Stimulated activated CD8-positive, alpha-beta memory T cell treated with anti-CD3 and anti-CD28 coated beads, Interleukin-7, amount 100 ng/mL, for 4 hours (primary cell): ENCODE measurements at places on chromosomes 13 and 19.

DNA sequence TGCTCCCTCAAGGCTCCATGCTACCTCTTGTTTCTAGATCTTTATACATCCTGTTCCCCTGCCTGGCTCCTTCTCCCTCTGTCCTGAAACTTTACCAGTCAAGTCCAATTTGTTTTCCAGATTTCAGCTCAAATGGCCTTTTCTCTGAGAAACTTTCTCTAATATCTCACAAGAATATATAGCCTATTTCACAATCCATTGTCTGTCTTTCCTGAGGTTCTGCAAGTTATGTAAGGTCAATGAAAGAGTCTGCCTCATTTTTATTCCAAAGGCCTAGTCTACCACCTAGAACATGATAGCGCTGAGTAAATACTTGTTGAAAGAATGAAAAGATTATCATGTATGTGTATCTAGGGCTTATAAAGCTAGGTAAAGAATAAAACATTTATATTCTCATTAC is 348.8 kb downstream of the SPRY2 start:
- no peak for DNase-seq

GRCh38 chr13:75194717-75195462 is 287.1 kb downstream of the TBC1D4 start:
- DNase-seq = no peak

DNA sequence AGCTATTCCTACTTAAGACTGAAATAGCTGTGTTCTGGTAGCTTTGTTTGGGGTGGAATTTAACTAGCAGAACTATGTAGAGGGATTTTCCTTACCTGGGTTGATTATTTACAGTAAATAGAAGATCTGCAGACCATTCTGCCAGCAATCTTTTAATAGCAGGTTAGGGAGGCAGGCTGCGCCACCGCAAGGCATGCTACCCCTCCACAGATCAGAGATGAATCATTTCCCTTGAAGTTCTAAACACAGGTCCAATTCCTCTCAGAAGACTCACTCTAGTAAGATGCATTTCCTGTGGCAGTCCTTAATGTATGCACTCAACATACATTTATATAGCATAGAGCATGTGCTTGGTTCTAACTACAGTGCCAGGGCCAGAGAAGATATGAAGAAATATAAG is 109.0 kb downstream of the TNFRSF19 start:
- DNase-seq = no peak

- no peak for DNase-seq
Measured at GRCh38 chr13:71251292-71251951, 615.6 kb downstream of the DACH1 start.

- peak; percentile 41 for DNase-seq
Measured at GRCh38 chr19:19554074-19555023, 16.3 kb downstream of the CILP2 start.

DNA sequence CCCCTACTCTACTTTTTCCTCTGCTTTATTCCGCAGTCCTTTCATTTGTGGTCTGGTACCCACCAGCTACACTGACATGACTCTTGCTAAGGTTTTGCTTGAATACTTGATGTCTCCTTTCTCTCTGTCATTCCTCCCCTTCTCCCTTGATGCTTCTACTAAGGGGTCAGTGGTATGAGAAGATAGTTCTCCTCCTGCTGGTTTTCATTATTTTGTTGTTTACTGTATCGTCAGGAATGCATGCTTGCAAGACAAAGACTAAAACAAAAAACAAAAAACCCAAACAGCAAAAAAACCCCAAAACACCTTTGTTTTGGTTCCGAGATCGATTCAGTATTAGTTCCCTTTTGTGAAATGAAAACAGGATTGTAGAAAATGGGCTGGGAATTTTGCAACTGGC is 59.5 kb downstream of the PCCA start:
- no peak for DNase-seq

DNA sequence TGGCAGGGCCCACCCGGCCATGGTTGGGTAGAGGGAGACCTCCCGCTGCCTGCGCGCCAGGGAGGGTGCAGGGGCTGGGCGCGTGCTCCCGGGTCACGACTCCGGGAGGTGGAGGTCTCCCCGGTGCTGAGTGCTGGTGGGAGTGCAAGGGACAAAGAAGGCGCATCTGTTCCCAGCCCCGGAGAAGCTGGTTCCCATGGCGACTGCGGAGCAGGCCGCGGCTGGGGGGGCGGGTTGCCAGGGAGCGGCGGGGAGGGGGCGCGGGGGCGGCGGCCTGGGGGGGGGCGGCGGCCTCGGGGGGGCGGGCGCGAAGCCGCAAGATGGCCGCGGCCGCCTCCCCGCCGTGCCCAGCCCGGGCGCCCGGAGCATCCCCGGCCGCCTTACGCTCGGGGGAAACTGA is 1.2 kb downstream of the CBARP start:
- no peak for DNase-seq
